ENCODE measurements at places on chromosomes 5 and 9.

DNA sequence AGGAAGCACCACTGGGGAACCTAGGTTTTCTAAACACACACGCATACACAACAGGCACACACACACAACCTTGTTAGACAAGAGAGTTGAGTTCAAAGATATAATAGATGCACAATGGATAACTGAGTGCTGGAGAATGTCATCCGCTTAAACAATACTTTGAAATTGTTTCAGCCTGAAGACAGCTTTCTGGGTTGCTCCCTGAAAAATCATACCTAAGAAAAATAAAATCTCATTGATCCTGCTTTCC is 126.1 kb downstream of the TMEM161B start:
- no peak for DNase-seq

DNA sequence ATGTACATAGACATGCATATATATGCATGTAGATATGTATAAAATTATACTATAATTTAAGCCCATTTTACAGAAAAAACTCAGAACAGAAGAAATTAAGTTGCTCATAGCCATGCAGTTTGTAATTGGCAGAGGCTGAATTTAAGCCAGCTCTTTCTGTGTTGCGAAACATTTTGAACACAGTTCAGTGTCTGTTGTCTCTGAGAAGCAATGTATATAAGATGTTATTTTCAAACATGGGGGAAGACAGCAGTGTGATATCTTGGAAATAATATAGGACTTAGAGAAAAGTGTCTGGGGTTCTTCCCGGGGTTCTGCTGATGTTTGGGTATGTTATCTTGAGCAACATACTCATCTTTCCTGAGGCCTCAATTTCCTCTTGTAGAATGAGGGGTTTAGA is 37.6 kb downstream of the SVEP1 start:
- no peak for DNase-seq

- peak; percentile 77 for DNase-seq
Observed at GRCh38 chr5:170132269-170132975, 26.7 kb downstream of the FOXI1 start.

- DNase-seq, result peak; percentile 93
Observed at GRCh38 chr9:128656416-128657343, at the start of gene DYNC2I2. TSS of gene DYNC2I2 (minus strand) at chr9:128656847. CDS start at chr9:128656726, 121 bp downstream.

- DNase-seq, result no peak
Observed at GRCh38 chr9:35603506-35603985, 1.5 kb upstream of the TESK1 start.

DNA sequence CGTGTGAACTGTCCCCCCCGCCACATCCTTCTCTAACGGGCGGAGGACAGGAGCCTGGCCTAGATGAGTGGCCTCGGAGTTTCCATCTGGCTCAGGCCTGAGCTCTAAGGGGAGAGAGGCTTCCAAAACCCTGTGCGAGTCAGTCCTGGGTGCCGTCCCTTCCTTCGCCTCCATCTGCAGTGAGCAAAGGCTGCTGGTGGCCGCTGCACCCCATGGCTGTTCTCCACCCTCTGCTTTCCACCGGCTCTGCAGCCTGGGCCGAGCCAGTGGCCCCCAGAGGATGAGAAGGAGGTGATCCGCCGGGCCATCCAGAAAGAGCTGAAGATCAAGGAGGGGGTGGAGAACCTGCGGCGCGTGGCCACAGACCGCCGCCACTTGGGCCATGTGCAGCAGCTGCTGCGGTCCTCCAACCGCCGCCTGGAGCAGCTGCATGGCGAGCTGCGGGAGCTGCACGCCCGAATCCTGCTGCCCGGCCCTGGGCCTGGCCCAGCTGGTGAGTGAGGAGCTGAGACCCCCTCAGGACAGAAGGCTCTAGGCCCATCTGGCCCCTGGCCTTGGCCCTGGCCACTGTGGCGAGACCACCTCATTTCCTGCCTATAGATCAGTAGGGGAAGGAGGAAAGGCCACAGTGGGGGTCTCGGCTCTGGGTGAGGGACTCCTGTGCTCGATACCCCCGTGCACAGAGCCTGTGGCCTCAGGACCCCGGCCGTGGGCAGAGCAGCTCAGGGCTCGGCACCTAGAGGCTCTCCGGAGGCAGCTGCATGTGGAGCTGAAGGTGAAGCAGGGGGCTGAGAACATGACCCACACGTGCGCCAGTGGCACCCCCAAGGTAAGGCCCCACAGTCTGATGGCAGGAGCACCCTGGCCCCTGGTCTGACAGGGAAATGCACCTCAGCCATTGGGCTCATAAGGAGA is 3.0 kb downstream of the PKN3 start:
- no peak for DNase-seq

DNA sequence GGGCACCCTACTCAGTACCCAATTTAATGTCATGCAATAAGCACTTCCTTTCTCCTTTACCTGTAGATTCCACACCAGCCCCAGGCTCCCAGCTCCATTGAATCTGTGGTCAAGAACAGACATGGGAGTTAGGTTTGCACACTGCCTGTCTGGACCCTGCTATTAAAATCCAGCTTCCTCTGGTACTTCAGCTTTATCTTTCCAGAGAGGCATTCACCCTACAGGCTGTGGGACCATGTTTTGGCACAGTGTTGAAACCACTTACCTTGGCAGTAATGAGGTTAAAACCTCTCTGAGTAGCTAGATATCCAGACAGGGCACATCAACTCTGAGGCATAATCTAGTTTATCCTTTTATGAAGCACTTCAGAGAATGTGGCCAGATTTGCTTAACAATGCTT is 191.5 kb upstream of the PCSK5 start:
- DNase-seq, result no peak

DNA sequence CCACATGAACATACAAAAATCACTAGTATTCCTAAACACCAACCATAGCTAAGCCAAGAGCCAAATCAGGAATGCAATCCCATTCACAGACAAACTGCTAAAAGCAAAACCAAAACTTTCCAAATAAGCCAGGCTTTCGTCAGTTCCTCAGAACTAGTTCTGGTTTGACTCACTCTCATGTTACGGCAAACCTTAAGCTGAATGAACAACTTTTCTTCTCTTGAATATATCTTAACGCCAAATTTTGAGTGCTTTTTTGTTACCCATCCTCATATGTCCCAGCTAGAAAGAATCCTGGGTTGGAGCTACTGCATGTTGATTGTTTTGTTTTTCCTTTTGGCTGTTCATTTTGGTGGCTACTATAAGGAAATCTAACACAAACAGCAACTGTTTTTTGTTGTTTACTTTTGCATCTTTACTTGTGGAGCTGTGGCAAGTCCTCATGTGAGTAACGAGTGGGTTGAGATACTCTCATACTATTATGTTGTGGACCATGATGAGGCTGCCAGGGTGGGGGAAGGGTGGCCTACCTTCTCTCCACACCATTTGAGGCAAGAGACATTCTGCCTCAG is at the start of gene PDCD1LG2:
Gene PDCD1LG2 (plus strand): TSS at position 172 of the 572 bp plus-strand sequence. CDS start 12,016 bp downstream, outside the sequence.
- DNase-seq, result no peak

DNA sequence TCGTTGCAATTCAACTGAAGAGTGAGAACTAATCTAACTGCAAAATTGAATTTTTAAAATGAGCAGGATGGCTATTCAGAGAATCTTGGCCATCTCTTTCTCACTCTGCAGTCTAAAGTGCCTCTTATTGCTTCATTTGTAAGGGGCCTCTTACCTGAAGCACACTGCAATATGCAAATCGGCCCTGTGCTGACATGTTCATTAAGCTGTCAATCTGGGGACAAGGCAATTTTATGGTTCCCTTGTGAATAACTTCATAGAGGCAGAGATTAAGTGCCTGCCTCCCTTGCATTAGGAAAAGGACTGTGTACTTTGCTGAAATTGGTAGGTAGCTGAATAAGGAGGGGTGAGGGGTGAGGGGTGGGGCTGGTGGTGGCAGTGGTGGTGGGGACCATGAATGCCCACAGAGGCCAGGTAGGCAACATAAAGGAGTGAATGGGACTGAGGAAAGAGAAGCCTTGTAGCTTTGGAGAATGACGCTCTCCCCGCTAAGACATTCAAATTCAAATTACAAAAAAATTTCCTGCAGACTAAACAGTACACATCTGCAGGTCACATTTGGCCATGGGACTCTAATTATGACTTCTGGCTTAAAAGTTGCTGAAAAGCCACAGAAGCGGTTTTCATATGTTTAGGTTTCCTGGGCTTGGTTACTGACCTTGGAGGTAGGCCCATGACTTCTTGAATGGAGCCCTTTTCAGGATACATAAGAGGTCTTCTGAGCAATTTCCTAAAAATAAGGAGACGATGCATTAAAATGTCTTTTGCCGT is 25.0 kb downstream of the TNFSF8 start:
- peak; percentile 76 for DNase-seq

- DNase-seq, result peak; percentile 64
Observed at GRCh38 chr9:114278881-114279570, 43.9 kb upstream of the ORM1 start.

DNA sequence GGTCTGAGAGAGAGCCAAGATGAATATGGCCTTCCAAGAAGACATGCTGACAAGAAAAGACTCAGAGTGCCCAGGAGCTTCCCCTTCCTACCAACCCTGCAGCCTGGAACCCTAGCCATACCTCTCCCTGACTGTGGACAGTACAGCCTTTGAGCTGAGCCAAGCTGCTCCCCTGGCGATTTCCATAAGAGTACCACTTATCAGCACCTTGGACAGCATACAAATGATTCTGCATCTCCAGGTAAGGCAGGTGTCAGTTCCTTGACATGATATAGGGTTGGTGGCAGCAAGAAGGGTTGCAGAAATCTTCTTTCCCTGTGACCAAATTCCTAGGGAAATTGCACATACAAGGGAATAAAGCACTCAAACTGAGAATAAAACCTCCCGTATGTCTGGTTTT is 58.3 kb downstream of the MFAP3 start:
- DNase-seq, result no peak

DNA sequence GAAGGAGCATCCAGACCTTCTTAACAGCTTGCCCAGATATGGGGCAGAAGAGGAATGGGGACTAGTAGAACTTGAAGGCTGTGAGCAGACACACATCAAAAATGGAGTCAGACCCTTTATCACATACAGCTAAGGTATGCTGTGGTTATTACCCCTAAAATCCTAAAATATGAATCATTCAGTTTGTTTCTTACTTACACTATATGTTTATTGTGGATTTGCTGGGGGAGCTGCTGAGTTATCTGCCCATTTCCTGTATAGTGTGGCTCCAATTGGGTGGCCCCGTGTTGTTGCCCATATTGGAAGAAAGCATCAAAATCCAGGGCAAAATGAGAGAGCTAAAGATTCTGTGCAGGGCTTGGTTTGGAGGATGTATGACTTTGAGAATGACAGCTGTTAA is 56.9 kb downstream of the AP3S1 start:
- no peak for DNase-seq

DNA sequence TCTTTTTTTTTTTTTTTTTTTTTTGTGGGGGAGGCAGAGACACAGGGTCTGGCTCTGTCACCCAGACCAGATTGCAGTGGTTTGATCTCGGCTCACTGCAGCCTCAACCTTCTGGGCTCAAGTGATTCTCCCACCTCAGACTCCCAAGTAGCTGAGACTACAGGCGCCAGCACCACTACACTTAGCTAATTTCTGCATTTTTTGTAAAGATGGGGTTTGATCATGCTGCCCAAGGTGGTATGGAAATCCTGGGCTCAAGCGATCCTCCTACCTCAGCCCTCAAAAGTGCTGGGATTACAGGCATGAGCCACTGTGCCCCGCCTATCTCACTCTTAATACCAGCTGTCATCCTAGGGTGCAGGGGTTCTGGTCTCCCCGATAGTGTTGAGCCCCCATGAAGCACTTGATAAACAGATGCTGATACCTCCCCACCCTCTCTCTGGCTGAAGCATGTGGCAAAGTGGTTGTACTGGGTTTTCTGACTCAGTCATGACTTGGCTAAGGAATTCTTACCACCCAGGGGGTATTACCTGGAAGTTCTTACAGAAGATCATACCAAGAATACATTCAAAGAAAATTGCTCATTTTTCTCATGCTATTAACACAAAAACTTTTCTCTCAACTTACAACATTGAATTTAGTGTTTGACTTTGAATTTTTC is 110.2 kb upstream of the DAPK1 start:
- DNase-seq, result no peak

DNA sequence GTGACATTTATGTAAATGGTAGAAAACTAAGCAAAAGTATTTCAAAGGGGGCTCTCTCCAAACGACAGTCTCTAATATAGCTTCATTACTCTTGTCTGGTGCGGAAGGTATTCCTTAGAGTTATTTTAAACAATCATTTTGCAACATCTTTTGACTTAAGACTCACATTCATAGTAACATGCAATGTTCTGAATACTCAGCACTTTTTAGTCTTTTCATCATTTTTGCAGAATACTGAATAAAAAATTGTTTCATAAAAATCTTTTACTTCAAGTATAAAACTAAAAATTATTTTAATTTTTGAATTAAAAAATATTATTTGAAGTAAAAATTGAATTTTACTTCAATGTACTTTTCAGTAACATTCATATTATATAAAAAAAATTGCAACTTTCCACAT is 321.1 kb downstream of the PLK2 start:
- DNase-seq, result no peak

DNA sequence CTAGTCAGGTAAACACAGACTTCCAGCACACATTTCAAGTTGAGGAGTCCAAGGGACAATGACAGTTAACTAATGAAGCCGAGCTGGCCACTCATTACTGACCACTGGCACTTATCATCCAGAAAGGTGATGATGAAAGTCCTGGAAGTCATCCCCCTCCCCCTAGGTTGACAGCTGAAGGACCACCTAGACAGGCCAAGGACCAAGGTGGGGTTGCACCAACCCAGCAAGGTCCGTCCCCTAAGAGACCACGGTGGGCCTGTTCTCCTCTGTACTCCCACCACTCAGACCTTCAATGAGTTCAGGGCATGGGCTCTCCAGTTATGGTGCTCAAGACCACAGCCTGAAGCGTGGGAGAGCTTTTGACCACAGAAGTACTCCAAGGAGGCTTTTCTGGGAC is 13.2 kb downstream of the P4HA2 start:
- DNase-seq, result no peak

GRCh38 chr5:3020426-3020825 is 268.9 kb upstream of the IRX2 start:
- no peak for DNase-seq

DNA sequence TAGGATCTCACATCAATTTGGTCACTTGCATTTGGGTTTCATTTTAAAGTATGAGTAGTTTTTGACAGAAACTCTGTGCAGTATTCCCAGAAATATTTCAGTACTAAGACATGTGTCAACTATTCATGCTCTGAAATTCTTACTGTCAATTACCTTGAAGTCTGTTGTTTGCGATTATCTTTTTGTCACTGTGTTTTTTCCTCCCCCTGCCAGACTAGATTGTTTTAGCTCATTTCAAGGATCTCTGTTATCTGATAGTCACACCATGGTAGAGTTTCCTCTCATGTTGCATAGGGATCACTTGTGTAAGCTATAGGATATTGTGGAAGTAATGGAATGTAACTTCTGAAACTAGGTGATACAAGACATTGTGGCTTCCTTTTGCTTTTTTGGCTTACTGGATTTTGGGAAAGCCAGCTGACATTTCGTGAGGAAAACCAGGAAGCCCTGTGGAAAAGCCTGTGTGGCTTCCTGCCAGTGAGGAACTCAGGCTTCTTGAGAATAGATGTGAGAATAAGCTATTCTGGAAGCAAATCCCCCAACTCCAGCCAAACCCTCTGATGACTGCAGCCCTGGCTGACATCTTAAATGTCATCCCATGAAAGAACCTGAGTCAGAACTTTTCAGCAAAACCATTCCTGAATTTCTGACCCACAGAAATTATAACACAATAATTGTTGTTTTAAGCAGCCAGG is 122.2 kb downstream of the FGF10 start:
- no peak for DNase-seq

All from NCI-H2171 treated with DMSO at 0.1 percent for 48 hours (cell line).